Stimulated activated CD4-positive, alpha-beta T cell treated with anti-CD3 and anti-CD28 coated beads, Interleukin-12 subunit alpha, Interleukin-12 subunit beta, amount 100 ng/mL, for 24 hours (primary cell): ENCODE measurements at places on chromosomes 12 and 14.

DNA sequence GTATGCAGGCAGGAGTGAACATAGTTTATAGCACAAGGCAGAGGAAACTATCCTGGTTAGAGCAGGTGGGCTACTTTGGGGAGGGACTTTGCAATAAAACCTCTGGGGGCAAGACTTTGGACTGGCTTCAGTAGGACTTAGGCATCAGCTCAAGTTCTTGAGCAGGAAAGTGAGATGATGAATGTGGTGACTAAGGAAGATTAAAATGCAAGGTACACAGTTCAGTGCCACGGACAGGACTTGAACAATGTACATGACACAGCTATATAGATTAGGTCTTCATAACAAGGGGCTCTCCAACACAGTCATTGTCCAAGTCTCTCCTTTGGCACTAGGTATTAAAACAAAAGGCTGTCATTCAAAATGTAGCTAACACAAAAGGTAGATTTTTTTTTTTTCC lies 21.4 kb upstream of the PPP4R4 start:
- no peak for DNase-seq

GRCh38 chr14:92906823-92907222 lies 16.1 kb upstream of the CHGA start:
- no peak for DNase-seq

- DNase-seq, result no peak
These were observed 75.4 kb downstream of the IFT81 start for GRCh38 chr12:110199339-110200123.

- no peak for DNase-seq
These were observed 43.1 kb downstream of the PRKAB1 start for GRCh38 chr12:119710965-119711551.

DNA sequence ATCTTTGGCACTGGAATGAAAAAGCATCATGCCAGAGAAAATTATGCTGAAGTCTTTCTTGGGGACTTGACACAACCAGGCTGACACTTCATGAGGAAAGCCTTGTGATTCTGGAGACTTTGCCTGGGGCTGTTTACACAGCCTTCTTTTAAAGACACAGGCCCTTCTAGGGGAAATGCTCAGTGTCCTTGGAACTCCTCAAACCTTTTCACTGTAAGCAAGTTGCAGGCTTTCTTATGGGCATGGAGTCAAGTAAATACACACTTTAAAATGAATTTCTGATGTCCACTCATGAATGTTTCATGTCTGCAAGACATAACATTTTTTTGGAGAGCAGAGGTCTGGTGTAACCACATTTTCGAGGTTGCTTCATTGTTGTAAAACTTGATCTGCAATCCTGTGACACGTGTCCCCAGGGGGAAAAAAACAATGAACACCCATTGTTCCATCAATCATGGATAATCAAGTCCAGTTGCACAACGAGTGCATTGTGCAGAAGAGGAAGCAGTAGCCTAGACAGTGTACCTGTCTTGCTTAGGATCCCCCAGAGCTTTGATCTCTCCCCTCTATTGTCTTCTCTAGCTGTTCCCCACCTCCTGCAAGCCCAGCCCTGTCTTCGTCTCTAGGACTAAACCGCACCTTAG lies 155.1 kb upstream of the PRICKLE1 start:
- no peak for DNase-seq

- DNase-seq, result no peak
These were observed 150.4 kb upstream of the FAR2 start for GRCh38 chr12:28998662-28999120.

DNA sequence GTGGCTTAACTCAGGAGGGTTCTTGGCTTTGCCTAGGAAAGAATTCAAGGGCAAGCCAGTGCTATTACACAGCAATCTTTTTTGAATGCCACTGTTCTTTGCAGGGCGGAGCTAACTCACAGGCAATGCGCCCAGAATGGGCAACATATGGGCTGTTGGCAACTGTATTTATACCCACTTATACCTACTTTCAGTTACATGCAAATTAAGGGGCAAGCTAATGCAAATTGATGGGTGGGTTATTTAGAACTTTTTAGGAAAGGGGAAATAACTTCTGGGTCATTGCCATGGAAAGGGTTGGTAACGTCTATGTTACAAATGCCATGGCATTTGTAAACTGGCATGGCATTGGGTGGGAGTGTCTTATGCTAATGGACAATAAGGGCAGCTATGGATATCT lies 85.4 kb downstream of the C12orf50 start:
- DNase-seq, result no peak

DNA sequence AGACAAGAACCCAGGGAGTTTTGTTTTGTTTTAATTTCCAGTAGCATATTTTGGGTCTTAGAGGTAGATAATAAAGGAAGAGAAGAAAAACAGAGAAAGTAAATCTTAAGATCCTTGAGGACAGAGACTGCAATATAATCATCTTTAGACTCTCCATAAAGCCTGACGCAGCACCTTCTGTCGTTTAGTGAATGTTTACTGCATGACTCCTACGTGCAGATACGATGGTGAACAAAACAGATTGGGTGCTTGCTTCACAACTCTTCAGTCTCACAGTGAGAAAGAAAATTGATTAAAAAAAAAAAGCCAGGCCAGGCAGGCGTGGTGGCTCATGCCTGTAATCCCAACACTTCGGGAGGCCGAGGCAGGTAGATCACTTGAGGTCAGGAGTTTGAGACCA lies 86.9 kb downstream of the STON2 start:
- no peak for DNase-seq

GRCh38 chr12:68568922-68569569 lies 41.7 kb upstream of the RAP1B start:
- no peak for DNase-seq

- DNase-seq, result no peak
These were observed 39.5 kb downstream of the PPHLN1 start for GRCh38 chr12:42365486-42365885.

DNA sequence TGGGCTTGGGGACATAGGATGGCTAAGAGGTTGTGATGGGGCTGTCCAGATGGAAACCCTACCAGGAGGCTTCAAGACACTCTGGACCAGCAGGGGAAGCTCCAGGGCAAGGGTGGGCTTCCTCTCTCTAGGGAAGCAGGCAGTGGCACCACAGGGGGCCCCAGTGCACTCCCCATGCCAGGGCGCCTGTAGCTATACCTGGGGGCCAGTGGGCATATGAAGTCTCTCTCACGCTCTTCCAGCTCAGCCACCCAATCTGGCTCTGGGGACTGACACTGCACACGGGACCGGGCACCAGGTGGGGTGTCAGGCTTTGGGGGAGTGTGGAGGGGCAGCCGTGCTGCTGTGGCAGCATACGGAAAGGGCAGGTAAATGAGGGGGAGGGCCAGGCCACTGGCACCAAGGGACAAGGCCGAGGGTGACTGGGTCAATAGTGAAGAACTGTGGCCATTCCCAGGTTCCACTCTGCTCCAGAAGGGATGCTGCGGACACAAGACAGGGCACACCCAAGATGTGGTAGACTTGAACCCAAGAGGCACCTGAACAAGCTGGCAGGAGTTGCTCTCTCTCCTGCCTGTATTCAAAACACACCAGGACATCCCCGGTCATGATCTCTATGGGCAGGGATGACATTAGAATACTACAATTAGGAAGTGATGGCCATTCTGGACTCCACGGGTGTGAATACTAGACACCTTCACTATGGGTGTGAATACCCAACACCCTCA lies 27.5 kb downstream of the RFLNA start:
- no peak for DNase-seq

- DNase-seq, result no peak
These were observed 91.9 kb downstream of the DPF3 start for GRCh38 chr14:72801836-72802587.

DNA sequence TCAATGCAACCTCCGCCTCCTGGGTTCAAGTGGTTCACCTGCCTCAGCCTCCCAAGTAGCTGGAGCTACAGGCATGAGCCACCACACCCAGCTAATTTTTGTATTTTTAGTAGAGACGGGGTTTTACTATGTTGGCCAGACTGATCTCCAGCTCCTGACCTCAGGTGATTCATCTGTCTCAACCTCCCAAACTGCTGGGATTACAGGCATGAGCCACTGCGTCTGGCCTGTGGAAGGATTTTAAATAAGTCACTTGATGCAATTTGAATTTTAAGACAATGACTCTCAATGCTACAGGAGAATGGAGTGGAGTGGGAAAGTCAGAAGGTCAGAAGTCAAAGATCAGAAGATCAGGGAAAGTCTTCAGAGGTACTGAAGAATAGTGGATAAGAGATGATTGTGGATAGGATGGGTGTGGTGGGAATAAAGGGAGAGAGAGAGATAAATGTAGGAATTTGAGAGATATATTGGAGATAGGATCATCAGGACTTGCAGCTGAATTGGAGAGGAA lies 15.4 kb downstream of the TMEM52B start:
- no peak for DNase-seq

GRCh38 chr14:39974036-39974435 lies 541.8 kb upstream of the FBXO33 start:
- DNase-seq, result no peak

DNA sequence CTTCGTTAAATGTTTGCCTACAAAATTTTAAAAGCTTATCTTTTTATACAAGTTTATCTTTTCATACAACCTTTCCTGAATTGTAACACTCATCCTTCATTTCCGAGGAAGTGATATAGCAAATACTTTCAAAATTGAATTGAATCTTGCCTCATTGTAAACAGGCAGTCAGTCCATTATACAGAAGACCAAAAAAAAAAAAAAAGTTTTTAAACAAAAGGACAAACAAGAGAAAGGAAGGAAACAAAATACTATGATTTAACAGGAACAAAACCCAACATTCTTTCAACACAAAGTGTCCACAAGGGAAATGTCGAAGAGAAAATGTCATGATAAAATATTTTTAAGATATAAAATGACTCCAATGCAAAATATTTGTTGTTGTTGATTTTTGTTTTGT lies 8.5 kb downstream of the ATF7 start:
- DNase-seq, result no peak

DNA sequence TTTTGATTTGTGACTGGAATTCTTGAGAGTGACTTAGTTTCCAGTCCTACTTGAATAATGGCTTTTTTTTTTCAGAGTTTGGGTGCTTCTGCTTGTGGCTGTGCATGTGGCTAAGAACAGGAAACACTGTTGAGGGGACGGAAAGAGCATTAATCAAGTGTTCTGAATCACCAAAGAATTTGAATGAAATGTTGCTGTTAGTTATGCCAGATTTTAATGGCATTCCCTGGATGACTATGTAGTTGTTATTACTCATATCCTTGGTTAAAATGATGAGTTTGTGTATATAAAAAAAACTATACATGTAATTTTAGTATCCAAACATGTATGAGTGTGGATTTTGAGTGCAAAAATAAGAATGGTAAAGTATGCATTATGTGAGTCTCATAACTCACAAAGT lies 347.9 kb downstream of the BCAT1 start:
- DNase-seq, result no peak

GRCh38 chr14:69378274-69378673 lies 19.8 kb downstream of the ERH start:
- DNase-seq, result no peak

- DNase-seq, result no peak
These were observed 72.9 kb upstream of the BTG1 start for GRCh38 chr12:92218394-92219077.

DNA sequence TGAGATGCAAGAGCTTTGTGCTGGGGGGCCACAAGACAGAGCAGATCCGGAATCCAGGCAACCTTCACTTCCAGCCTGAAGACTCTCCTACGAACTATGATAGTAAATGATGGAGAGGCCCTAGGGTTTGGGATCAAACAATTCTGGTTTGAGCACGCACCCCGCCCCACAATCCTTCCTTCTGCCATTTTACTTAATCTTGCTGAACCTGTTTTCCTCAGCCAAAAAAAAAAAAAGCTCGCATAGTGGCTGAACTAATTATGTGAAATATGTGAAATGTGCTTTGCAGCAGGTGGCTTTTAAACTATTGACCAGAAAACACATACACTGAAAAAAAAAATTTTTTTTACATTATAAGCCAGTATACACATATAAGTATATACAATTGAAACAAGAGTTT lies 667 bp upstream of the ITFG2 start:
- no peak for DNase-seq

GRCh38 chr14:71415404-71415690 lies 508.1 kb downstream of the PCNX1 start:
- DNase-seq, result no peak

GRCh38 chr12:127459166-127459565 lies 807.8 kb upstream of the TMEM132C start:
- no peak for DNase-seq

DNA sequence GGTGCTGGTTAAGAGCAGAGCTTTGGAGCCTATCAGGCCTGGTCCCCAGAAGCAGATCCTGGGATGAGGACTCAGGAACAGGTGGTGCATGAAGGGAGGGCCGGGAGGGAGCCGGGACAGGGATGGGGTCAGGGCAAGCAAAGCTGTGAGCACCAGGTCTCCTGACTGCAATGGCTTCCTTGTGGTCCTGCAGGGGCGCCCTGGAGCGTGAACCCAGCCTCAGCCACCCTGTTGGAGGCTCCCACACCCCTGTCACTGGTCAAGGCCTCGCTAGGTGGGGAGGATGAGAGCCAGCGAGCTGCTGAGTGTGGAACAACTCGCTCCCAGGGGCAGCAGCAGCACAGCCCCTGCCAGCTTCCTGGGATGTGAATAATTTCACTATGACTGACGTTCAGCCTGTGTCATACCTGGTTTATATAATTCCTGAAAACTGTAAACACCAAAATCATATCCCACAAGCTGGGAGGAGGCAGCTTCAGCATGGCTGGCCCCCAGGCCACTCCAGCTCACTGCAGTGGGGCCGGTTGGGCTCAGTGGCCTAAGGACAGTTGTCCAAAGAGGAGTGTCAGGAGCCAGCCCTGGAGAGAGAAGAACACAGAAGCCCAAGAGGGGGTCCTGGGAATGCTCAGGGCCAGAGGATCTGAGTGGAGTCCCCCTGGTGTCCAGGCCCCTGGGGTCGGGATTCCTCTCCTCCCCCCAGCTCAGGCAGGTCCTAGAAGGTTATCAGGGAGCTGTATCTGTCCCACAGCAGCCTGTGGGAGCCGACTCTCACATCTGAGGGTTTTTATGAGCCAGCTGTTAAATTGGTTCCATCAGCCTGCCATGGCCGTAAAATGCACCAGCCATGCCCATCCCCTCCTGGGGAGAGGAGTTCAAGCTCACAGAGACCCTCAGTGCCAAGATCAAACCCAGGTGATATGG lies 272.9 kb downstream of the ADGRD1 start:
- no peak for DNase-seq

GRCh38 chr14:50714450-50715073 lies 46.5 kb upstream of the SAV1 start:
- DNase-seq, result no peak

- DNase-seq, result no peak
These were observed 192.3 kb downstream of the BCAT1 start for GRCh38 chr12:24756479-24757024.

DNA sequence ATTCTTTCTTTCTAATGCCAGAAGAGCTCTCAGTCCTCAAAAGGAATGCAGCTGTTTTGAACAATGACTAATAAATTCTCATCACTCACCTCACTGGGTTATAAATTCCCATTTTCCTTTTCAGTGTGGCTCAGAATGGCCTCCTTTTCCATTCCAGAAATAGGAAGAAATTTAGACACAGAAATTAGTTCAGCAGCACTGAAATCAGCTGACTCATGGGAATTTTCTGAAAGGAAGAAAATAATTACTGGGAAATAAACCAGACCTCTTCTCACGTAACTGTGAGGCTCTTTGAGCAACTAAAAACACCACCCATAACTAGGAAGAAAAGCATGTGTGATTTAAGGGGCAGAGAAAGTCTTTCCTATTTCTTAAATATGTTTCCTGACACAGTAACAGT lies 23.8 kb downstream of the CD163 start:
- DNase-seq, result no peak

- DNase-seq, result no peak
These were observed 78.4 kb downstream of the NRXN3 start for GRCh38 chr14:78248501-78249090.
